Renal cortical epithelial cell (primary cell): ENCODE measurements at places on chromosomes 6 and 20.

GRCh38 chr20:31664696-31665354, 27.1 kb downstream of the COX4I2 start:
- DNase-seq, result no peak

DNA sequence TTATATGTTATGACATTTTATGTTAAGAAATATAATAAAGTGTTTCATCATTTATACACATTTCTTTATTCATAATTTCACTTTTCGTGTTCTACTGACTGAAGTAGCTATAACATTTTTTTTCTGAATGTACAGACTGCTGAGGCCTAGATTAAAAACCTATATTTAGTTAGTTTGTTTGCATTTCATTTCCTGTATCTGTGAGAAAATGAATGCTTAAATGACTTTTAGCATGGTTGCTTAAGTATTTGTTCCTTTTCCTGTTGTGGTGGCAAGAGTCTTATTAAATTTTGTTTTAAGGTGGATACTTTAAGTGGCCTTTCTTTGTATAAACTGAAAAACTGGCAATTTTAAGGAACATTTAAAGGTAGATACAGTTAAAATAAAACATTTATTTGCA, 779.7 kb upstream of the MAN1A1 start:
- DNase-seq, result no peak

DNA sequence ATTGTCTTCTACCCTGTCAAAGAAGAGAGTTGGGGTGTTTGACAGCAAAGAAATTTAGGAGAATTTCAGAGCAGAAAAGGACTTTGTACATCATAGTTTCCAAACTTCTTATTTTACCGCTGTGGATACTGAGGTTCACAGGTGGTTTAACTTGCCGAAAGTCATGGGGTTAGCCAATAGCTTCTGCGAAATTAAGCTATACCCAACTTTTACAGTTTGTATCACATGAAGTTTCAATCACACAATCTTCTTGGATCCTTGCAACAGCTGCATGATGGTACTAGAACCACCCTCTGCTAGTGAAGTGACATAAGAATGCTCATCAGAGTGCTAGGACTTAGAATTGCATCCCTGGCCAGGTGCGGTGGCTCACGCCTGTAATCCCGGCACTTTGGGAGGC, 345.5 kb downstream of the CD83 start:
- no peak for DNase-seq

DNA sequence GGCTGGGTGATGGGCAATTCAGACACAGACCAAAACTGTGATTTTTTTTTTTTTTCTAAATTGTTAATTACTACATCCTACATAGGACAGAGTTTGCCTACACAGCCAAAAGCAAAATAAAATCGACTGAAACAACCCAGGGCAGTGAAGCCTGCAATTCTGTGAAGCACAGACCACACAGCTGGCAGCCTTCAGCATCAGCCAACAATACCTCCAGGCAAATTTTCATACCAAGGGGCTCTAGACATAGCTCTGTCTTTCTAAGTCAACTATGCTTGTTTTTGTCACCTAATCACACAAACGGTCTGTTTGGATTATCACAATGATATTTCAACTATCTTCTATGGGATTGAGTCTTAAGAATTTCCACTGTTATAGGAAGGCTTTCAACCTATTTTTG, 17.6 kb downstream of the RMND1 start:
- DNase-seq, result peak; percentile 64

DNA sequence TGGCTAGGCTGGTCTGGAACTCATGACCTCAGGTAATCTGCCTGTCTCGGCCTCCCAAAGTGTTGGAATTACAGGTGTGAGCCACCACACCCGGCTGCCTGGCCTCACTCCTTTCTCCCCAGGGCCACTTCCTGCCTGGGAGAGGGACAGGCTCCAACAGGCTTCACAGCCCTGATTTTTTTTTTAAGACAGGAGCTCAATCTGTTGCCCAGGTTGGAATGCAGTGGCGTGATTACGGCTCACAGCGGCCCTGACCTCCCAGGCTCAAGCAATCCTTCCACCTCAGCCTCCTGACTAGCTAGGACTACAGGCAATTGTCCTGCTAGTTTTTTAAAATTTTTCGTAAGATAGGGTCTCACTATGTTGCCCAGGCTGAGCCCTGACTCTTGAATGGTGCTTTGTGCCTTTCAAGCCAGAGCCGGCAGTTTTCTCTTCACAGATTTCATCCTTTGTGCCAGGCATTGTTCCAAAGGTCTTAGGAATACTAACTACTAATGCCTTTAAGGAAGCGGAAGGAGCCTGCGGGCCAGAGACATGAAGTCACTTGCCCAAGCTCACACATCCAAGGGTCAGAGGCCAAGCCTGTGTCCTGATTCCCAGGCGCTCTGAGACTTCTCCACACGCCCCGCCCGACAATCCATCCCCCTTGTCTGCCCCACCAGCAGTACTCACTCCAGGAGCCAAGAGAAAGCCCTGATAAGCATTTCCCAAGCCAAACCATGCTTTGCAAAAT, 19.2 kb downstream of the CAPN11 start:
- peak; percentile 54 for DNase-seq

DNA sequence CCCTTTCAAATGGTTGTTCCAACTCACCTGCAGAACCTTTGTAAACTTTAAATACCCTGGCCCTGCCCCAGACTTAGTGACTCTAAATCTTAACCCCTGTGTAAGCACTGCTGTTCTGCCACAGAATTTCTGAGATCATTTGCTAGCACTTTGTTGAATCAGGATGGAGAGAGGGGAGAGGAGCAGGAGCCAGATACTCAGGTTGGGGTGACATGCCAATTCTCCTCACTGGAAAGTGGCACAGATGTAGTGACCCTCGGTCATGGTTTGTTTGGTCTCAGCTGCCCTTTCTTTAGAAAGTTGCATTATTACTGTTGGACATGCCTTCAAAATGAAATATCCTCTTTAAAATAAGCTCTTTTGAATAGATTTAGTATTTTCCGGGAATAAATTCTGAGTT, 168.0 kb downstream of the ZFAND3 start:
- no peak for DNase-seq

DNA sequence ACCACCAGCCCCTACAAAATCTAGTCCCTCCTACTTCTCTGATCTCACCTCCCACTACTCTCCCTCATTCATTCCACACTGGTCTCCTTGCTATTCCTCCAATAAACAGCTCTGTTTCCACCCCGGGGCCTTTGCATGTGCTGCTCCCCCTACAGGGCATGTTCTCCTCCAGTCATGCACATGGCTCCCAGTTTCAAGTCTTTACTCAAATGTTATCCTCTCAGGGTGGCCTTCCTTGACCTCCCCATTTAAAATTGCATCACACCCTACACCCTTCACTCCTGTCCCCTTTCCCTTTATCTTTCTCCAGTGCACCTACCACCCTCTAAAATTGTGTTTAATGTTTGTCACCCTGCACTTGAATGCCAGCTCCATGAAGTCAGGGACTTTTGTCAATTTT, 174.5 kb downstream of the MRPL14 start:
- DNase-seq, result no peak

GRCh38 chr6:168145747-168146596, 67.0 kb upstream of the FRMD1 start:
- no peak for DNase-seq

- DNase-seq, result peak; percentile 92
Observed at GRCh38 chr6:145147981-145148749, 587.2 kb downstream of the EPM2A start.

DNA sequence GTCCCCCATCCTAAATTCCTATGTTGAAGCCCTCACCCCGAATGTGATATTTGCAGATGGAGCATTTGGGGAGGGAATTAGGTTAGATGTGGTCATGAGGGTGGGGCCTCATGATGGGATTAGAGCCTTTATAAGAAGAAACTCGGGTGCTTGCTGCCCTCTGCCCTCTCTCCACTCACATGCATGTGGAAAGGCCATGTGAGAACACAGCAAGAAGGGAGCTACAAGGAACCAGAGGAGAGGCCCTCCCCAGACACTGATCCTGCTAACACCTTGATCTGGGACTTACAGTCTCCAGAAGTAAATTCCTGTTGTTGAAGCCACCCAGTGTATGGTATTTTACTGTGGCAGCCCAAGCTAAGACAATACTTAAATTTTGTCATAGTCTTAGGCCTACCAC, 69.6 kb upstream of the TULP1 start:
- no peak for DNase-seq

DNA sequence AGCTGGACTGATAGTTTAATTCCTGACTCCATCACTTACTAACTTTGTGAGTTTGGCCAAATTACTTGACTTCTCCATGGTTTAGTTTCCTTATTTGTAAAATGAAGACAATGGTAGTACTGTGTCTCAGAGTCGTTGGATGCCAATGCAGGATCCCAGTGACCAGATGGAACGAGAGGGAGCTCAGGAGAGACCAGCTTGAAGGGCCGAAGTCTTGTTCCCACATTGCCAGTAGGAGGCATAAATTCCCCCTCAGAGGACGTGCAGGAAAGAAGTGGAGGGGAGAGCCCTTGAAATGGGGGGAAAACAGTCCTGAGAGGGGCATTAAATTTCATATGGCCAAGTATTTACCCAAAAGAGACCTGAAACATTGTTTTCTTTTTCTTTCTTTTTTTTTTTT, 2.1 kb upstream of the MUC22 start:
- DNase-seq, result no peak

DNA sequence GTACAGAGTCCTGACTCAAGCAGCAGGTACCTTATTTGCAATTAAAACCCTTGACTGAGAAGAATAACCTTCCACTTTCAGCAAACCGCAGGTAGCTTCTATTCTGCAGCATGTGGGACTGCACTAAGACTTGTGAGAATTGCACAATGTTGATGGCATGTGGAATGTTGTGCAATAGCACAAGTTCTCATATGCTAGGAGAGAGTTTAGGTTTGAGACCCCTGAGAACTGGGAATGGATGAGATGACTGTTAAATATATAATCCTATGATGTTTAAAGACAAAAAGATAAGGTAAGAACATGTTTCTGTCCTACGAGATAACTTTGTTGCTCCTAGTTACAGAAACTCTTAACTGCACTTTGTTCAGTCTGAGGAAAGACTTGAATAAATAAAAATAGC, 194.6 kb downstream of the OTOR start:
- peak; percentile 4 for DNase-seq

GRCh38 chr6:82072121-82072521, 175.4 kb downstream of the IBTK start:
- DNase-seq, result no peak

- DNase-seq, result peak; percentile 51
Observed at GRCh38 chr6:98832284-98833056, 1.9 kb upstream of the POU3F2 start.

DNA sequence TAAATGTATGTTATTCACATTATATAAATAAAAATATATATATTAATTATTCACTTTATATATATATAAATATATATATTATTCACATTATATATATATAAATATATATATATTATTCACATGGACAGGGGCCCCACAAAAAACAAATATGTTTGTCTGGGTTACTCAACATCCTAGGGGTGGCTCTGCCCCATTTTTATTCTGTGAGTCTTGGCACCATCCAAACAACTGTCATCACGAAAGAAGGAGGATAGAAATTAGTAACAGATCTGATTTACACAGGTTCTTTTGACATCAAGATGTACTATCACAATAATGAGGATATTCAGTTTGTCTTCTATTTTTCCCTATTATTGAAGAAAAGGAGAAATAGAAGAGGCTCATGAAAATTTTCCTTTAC, 187.3 kb downstream of the GPX5 start:
- DNase-seq, result no peak

GRCh38 chr6:5028301-5028700, 24.5 kb upstream of the RPP40 start:
- no peak for DNase-seq

- DNase-seq, result no peak
Observed at GRCh38 chr6:115901896-115902295, 158.8 kb downstream of the FRK start.

- no peak for DNase-seq
Observed at GRCh38 chr20:61839912-61840778, 225.5 kb downstream of the TAF4 start.

DNA sequence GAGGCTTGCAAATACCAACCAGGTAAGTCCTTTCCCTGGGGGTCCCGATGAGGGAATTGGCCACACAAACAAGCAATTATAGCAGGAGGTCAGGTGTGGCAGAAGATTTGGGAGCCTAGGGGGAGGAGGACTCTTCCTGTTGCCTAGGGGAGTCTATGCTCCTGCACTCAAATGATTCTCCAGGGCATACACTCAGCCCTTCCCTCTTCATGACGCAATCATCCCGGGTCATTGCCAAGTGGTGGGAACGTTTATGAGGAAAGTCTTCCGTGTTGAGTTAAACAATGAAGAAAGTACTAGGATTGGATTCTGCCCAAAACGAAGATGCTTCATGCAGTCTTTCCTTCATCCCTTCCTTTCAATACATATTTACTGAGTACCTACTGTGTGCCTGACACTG, 186.5 kb upstream of the TSHZ2 start:
- DNase-seq, result no peak

- DNase-seq, result peak; percentile 58
Observed at GRCh38 chr6:113642714-113643406, 214.3 kb upstream of the MARCKS start.

DNA sequence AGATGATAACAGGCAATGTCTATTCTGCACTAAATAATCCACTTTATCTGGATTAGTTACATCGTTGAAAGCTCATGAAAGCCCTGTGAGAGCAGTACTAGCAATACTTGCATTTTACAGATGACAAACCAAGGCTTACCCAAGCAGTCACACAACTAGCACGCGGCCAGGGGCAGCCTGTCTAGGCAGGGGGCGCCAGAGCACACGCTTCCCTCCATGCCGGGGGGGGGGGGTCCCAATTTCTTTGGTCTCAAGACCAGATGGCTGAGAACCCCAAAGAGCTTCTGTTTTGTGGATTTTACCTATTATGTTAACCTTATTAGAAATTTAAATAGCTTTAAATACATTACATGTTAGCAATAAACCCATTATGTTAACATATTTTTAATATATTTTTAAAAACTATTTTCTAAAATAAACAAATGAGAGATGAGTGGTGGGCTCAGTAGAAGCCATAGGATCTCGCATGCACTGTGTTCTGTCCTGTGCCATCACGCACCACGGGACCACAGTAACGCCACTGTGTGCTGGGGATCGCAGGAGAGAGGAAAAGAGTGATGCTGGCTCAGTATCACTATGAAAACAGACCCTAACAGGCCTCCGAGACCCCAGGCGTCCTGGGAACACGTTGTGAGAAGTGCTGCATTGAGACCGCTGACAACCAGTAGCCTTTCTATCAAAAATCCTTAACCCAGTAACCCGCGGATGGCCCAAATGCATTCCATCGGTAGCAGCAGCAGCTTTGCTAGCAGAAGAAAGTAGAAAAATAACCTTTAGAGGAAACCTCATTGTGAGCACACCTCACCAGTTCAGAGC, 5.3 kb upstream of the PRR18 start:
- DNase-seq, result peak; percentile 18
